HCEC 1CT (cell line): ENCODE measurements at places on chromosomes 4 and X.

DNA sequence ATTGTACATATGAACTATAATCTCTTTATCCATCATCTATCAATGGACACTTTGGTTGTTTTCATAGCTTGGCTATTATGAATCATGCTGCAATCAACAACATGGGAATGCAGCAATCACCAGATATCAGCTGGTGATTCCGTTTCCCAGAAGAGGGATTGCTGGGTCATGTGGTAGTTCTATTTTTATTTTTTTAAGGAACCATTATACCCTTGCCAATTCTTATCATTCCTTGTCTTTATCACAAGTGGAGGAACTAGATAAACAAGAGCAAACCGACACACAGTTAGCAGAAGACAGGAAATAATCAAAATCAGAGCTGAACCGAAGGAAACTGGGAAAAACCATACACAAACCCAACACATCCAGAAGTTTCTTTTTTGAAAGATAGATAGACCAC is 14.5 kb upstream of the LNX1 start:
- no peak for DNase-seq

- DNase-seq: no peak
These were observed 230.9 kb upstream of the GPC4 start for GRCh38 chrX:133645977-133646718.

- peak; percentile 61 for DNase-seq
These were observed 369.7 kb upstream of the DIAPH2 start for GRCh38 chrX:96314985-96315384.

DNA sequence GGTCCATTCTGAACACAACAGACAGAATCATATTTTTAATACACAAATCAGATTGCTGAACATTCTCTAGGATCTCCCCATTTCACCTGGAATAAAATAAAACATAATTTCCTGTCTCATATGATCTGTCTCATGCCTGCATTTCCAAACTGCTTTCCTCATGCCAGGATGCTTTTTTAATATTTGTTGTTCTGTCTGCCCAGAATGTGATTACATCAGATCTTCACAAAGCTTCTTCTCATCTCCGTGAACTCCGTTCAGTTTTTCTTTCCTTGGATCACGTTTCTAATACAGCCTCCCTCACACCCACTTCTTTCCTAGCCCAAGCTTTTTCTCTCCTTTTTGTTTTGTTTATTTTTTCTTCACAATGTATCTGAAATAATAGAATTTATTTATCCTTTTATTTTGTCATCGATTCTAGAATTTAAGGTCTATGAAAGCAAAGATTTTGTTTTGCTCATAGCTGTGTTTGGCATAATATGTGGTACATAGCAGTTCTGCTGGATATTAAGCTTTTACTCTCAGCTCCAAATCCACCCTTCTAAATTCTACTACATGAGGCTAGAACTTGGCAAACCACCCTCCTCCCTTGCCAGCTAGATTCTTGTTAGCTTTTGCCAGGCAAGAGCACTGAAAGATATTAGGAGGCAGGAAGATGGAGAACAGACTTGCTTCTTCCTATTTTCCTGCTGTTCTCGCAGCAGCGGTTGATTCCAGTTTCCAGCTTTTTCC is 165.5 kb upstream of the SLIT2 start:
- no peak for DNase-seq

DNA sequence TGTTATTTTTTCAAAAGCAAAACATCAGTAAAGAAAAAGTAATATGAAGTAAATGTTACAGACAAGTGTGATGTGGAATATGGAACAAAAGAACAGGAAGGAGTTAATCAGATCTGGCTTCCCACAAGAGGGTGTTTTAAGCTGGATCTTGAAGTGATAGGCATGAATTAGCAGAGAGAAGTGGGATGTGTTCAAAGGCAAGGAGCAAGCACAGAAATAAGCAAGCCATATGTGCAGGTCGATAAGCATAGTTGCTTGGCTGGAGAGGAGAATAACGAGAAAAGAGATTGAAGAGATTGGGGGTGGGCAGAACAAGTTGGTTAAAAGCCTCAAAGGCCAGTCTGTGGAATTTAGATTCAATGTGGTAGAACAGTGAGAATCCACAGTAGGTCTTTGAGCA is 60.9 kb upstream of the PRPS1 start:
- no peak for DNase-seq

DNA sequence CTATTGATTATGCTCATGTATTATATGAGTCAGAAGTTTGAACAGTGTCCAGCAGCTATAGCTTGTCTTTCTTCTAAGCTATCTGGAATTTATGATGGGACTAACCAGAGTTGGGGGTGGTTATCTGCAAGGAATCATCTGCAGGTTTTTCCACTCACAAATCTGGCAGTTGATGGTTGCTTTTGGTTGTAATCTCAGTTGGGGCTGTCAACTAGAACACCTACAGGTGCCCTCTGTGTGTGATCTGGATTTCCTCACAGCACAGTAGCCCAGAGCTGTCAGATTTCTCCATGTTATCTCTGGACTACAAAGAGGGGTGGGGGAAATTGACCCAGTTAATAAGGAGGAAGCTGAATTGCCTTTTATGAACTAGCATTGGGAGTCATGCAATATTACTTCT is 51.4 kb upstream of the MAP9 start:
- no peak for DNase-seq

- DNase-seq: peak; percentile 2
These were observed 208.4 kb downstream of the NWD2 start for GRCh38 chr4:37452952-37453280.

DNA sequence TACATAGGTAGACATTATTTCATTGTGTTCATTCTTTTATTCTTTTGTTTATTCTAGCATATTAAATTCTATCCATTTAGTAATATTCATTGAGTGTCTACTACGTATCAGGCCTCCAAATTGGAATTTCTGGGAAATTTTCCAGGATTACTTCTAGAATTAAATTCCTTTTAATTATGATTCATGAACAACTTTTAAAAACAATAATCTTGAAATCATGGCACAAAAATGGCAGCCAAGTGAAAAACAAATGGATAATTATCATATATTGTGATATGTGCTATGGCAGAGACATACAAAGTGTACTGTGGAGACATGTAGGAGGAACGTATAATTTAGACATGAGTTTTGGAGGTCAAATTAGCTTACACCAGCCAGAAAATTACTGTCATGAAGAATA is 868.5 kb downstream of the FAT4 start:
- no peak for DNase-seq

GRCh38 chr4:127525608-127526007 is 107.1 kb upstream of the INTU start:
- DNase-seq: no peak

GRCh38 chrX:79412166-79412565 is 45.0 kb upstream of the ITM2A start:
- DNase-seq: no peak

- DNase-seq: no peak
These were observed 50.9 kb upstream of the GRID2 start for GRCh38 chr4:92252846-92253245.

- no peak for DNase-seq
These were observed 155.8 kb downstream of the NAA11 start for GRCh38 chr4:79170077-79170476.

- DNase-seq: no peak
These were observed 245.4 kb downstream of the DCLK2 start for GRCh38 chr4:150323406-150324325.

DNA sequence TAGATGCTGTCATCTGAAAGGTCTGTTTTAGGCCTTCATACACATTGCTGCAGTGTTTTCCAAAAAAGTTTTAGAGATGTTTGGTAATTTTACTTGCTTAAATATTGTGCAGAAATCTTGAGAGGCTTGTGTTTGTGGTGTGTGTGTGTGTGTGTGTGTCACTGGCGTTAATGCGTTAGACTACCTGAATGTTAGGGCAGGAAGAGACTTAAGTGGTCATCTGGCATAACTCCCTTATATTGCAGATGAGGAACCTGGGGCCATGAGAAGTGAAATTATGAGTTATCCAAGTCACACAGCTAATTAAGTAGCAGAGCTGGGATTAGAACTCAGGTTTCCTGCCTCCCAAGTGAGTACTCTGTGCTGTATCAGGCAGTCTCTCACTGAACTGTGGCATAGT is 1.4 kb downstream of the LSM6 start:
- DNase-seq: no peak

DNA sequence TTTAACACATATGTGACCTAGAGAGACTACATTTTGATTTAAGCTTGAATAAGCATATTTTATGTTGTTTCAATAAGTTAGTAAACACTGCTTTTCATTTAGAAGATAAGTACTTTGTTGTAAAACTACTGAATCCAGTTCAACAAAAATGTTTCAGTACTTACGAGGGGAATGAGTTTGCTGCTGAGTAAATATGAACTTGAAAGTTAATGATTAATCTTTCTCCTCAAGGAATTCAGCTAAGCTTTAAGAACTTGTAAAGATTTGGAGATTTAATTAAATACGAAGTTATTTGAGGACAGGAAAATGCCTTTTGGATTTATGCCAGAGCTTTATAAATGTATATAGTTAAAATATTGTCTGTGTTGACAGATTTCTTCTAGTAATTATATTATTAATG is 933.0 kb upstream of the LCORL start:
- DNase-seq: no peak

DNA sequence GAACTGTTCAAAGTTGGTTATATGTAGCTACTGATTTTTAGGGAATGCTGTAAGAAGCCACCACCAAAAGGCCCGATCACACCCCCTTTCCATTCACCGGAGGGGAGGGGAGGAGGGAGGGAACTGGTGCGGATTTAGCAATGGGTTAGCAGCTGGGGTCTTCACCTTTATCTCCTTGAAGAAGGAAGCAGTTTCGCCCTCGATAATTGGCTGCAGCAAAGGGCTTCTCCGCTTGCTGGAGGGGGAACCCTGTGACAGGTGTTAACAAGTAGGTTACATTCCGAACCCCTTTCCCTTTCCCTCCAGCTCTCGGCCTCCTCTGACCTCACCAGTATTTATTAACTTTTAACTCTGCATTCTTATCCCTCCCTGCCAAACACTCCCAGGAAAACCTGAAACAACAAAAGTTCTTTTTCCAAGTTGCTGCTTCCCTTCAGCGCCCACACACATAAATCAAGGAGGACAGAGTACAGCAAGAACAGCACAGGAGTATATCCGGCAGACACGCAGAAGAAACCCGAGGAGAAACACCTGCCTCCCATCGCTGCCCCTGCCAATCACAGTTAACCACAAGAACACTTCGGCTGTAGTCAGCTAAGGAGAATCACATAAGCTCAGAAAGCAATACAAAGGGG is 39.8 kb upstream of the NAP1L5 start:
- no peak for DNase-seq

GRCh38 chr4:106507440-106507839 is 138.9 kb upstream of the GIMD1 start:
- DNase-seq: no peak
